ENCODE measurements at places on chromosomes 4 and X.

GRCh38 chr4:99208719-99209075 is 10.3 kb downstream of the ADH6 start:
- H3K27ac ChIP-seq, result no peak overlapping the region
- peak overlapping the region; percentile 8 for H3K4me3 ChIP-seq
- H3K4me1 ChIP-seq, result peaks cover 12% of the 10 kb centered on the region
- no peaks in the 10 kb centered on the region for H3K36me3 ChIP-seq

DNA sequence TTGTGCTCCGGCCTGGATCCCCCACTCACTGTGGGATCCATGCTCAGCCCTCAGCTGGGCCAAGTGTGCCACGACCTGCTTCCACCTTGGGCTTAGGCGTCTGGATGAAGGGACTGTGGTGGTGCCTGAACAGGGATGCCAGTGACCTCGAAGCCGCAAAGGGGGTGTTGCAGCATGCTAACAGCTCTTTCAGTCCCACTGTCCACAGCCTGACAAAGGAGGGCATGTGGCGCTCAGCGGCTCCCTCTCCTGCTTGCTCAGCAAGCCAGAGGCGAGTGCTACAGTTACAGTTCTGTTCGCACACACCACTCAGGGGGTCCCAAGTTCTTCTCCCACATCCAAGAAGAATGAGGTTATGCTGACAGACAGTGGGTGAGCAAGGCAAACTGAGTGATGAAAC is 5.2 kb upstream of the IGBP1 start:
- H3K4me3 ChIP-seq, result no peak overlapping the region
- no peak for DNase-seq
- no peaks in the 10 kb centered on the region for H3K4me1 ChIP-seq
- no peak overlapping the region for H3K27ac ChIP-seq
- no peaks in the 10 kb centered on the region for H3K27me3 ChIP-seq

DNA sequence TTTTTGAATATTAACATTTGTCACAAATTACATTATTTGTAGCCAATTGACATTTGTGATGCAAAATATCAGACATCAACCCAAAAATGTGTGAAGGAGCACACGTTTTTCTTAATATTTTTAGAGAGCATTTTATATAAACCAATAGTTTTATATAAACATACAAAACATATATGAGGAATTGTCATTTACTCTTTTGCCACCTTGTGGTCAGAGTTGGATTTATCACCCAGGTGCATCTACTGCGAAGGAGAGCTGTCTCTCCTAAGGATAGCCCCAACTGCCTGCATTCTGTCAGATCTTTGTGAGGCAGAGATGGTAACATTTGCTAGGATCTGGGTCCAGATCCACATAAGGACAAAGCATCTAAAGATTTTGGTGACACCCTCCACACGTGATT is 2.5 kb upstream of the USP27X start:
- peak overlapping the region; percentile 81 for H3K4me3 ChIP-seq
- no peak for DNase-seq
- H3K4me1 ChIP-seq, result peaks cover 4% of the 10 kb centered on the region
- H3K36me3 ChIP-seq, result peaks cover 9% of the 10 kb centered on the region

DNA sequence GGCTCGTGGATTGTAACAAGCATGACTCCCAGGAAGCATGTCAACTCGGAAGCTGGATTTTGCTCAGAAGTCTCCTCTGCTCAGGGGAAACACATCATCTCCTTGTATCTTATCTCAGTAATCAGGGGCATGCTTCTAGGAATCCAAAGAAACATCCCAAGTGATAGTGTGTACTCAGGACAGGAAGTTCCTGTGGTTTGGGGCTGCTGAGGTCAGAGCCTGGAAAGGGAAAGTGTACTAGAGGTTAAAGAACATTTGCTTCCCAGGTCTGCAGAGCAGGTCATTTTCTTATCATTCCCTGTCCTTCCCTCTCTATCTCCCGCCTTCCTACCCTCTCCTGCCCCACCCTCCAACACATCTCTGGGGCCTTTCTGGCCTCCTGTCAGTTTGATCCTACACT is 38.8 kb downstream of the SLC34A2 start:
- no peak for DNase-seq
- H3K27ac ChIP-seq, result no peak overlapping the region
- H3K4me1 ChIP-seq, result peaks cover 5% of the 10 kb centered on the region

- no peak overlapping the region for H3K4me3 ChIP-seq
- no peaks in the 10 kb centered on the region for H3K36me3 ChIP-seq
- H3K27me3 ChIP-seq, result peaks cover 14% of the 10 kb centered on the region
These were observed 101.1 kb upstream of the SHISA3 start for GRCh38 chr4:42296196-42296595.

- no peaks in the 10 kb centered on the region for H3K4me1 ChIP-seq
- DNase-seq, result no peak
- H3K36me3 ChIP-seq, result no peaks in the 10 kb centered on the region
- no peak overlapping the region for H3K27ac ChIP-seq
- no peaks in the 10 kb centered on the region for H3K27me3 ChIP-seq
These were observed 39.3 kb upstream of the WWC2 start for GRCh38 chr4:183059797-183060196.

GRCh38 chrX:39600222-39600621 is 497.5 kb downstream of the BCOR start:
- DNase-seq, result no peak
- no peaks in the 10 kb centered on the region for H3K27me3 ChIP-seq

GRCh38 chrX:47456080-47456479 is 26.9 kb downstream of the ZNF41 start:
- no peaks in the 10 kb centered on the region for H3K27me3 ChIP-seq
- no peak overlapping the region for H3K4me3 ChIP-seq
- DNase-seq, result no peak

All from type B pancreatic cell (in vitro differentiated cells).